Motor neuron (in vitro differentiated cells): ENCODE measurements at places on chromosomes 7 and 10. TPM values are rescaled to one million over a fixed set of nuclear protein-coding genes. Genes with fewer than 3 reads are reported as not detected.

DNA sequence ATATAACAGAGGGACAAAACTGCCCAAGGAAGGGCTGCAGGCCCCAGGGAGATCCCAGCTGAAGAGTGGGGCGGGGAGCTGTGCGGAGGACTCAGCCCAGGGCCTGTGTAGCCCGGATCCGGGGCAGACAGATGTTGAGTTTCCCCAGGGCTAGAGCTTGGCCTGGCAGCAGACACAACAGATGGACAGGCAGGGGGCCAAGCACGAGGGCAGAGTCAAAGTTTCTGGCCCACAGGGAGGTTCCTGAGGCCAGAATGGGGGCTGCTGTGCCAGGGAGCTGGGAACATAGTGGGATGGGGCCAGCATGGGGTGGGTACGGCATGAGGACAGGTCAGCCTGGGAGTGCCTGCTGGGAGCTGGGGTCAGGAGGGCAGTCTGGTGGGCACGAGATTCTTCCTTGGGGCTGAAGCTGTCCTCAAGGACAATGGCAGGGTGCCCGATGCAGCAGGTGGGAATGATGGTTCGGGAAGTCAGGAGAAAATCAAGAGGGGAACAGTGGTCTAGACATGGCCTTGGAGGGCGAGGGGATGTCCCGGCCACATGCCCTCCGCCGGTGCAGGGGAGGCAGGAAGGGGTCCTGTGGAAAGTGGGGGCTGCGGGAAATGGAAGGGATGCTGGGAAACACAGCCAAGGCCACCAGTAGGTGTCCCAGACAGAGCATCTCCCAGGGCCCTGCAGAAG is 519.1 kb upstream of the FOXK1 start:
- no peak for ATAC-seq

GRCh38 chr7:130940907-130941306 is 206.9 kb upstream of the KLF14 start:
- ATAC-seq = no peak

GRCh38 chr7:73978661-73979563 is 49.1 kb upstream of the ELN start:
- ATAC-seq = peak; percentile 41

- ATAC-seq = no peak
Measured at GRCh38 chr10:77669892-77670291, 32.3 kb upstream of the KCNMA1 start.

- no peak for ATAC-seq
Measured at GRCh38 chr7:157097569-157097968, 41.2 kb upstream of the UBE3C start.

GRCh38 chr7:131425992-131426391 is 98.3 kb downstream of the MKLN1 start:
- no peak for ATAC-seq

GRCh38 chr7:14487701-14488395 is 414.7 kb downstream of the DGKB start:
- ATAC-seq = no peak

GRCh38 chr7:155998328-155998691 is 186.0 kb upstream of the SHH start:
- ATAC-seq = no peak

GRCh38 chr7:157634401-157635147 is 297.8 kb downstream of the DNAJB6 start:
- no peak for ATAC-seq

GRCh38 chr10:62045765-62046521 is 144.4 kb downstream of the ARID5B start:
- ATAC-seq = no peak

DNA sequence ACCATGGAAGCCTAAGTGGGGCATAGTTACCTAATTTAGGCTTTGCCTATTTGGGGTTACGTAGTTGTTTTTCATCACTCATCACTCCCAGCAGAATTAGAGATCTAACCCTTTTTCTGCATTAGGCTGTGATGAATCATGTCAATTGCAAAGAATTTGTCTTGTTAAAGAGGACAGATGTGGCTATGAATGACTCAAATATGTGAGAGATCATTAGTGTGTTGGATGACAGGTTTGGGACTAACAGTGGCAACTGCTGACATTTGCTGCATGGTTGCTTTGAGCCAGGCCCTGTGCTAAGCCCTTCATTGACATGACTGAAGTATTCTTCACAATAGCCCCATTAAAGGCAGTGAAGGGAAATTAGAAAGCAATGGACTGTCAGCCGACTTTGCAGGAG is 83.4 kb upstream of the BMPER start:
- no peak for ATAC-seq

- ATAC-seq = no peak
Measured at GRCh38 chr10:3195726-3196125, 23.1 kb upstream of the PITRM1 start.

DNA sequence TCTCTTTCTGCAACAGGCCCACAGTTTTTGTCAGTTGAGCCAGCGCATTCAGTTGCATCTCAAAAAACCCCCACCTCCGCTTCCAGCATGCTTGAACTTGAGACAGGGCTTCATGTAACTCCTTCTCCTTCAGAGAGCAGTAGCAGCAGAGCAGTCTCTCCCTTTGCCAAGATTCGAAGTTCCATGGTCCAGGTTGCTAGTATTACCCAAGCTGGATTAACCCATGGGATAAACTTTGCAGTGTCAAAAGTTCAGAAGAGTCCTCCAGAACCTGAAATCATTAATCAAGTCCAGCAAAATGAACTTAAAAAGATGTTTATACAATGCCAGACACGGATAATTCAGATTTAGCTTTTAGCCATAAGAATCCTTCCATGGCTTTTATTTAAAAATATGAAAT is 45.2 kb downstream of the MCMBP start:
- no peak for ATAC-seq

- ATAC-seq = no peak
Measured at GRCh38 chr7:44247868-44248651, 47.3 kb downstream of the YKT6 start.

- ATAC-seq = no peak
Measured at GRCh38 chr7:134472572-134473244, 13.8 kb upstream of the AKR1B1 start.

Gene PLXNA4
- 0.11 and 0.38 TPM in 2 replicates for total RNA-seq

Gene HOXA2
- total RNA-seq = 12.6 and 14.5 TPM in 2 replicates

Gene IGF2BP3
- total RNA-seq = 83.2 and 103 TPM in 2 replicates

Gene TAS2R4
- total RNA-seq = 1.2 and 2.3 TPM in 2 replicates

Gene VWDE
- 0.81 and 1.2 TPM in 2 replicates for total RNA-seq

Gene RSPH10B
- 0.50 and 0.83 TPM in 2 replicates for total RNA-seq

Gene LOXL4
- total RNA-seq = 67.5 and 72.0 TPM in 2 replicates

Gene ADCYAP1R1
- 10.8 and 11.7 TPM in 2 replicates for total RNA-seq

Gene C10orf62
- 0.26 TPM in 1 of 2 replicates, not detected in the other for total RNA-seq

Gene UCN3
- 0.83 and 1.00 TPM in 2 replicates for total RNA-seq

Gene EPO
- not detected in 2 replicates for total RNA-seq

Gene SH3PXD2A
- total RNA-seq = 14.3 and 31.4 TPM in 2 replicates

Gene TUBAL3
- not detected in 2 replicates for total RNA-seq

Gene MALSU1
- total RNA-seq = 19.3 and 25.3 TPM in 2 replicates
